ENCODE measurements at places on chromosomes 3 and 15.

GRCh38 chr3:67916353-67916752 is 261.9 kb upstream of the SUCLG2 start:
- no peak for DNase-seq

DNA sequence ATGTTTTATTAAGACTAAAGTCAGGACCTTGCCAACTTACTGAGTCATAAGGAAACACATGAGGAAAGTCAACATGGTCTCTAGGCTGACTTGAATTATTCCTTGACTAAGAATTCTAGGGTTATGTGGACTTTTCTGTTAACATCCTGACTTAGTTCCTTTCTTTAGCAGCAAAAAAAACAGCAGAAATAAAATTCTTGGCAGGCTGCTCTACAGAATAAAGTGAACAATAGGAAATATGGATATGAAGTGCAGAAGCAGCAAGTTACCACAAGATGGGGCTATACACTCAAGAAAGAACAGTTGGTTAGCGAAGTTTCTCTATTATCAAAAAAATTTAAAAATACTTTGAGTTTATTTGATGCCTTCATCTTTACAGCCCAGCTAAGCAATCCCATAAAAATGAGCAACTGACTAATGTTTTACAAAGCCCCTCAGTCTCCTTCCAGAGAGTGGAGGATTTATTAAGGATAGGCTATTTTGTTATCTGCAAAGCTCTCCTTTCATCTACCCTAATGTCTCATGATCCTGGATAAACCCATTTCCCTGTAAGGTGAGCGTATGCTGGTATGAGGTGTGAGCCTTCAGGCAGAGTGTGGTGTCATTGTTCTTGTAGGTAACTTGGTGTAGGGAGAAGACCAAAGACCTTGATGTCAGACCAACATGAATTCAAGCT is 23.1 kb upstream of the MCCC1 start:
- no peak for DNase-seq

DNA sequence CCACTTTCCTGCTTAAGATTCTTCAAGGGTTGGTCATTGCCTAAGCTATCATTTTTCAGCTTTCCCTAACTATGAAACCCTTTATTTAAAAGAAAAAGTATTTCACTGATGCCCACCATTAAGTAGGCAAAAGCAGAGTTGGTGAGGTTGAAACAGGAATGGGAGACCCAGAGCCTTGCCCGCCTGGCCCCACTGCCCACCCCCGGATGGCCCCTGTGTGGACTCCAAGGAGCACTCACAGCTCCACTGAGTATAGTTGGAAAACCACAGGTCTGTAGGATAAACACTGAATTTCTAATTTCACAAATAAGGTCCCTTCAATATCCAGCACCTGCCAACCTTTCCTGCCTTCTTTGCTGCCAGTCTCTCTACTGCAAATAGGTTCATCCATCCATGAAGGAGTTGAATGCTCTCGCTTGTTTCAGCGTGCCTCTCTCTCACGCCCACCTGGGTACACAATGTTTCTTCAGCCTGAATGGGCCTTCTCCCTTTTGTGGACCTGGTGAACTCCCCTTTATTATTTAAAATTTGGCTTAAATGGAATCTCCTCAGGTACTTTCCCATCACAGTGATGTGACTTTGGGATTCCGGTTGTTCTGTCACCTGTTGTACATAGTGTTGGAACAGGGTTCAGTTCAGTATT is 8.7 kb upstream of the ACAP2 start:
- DNase-seq: no peak

GRCh38 chr3:64343689-64344430 is 118.6 kb upstream of the PRICKLE2 start:
- DNase-seq: no peak

GRCh38 chr15:58918239-58918638 is 15.2 kb downstream of the SLTM start:
- no peak for DNase-seq

GRCh38 chr3:54056521-54056920 is 65.8 kb upstream of the CACNA2D3 start:
- no peak for DNase-seq

DNA sequence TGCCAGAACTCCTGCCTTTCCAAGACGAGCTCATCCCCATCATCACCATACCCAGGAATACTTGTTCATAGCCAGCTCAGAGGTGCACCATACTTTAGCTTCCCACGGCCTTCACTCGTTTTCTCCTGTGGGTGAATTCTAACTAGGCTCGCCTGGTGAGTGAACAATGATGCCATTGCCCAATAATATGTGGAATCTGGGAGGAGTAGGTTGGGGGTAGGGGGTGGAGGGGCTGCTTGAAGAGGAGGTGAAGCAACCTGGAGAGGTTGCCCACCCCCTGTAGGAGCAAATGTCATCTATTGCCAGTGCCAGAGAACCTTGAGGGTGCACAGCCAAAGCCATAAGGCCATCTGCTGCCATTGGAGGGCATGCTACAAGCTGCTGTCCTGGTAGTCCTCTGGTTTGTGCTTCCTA is 592 bp upstream of the ZNF445 start:
- no peak for DNase-seq

DNA sequence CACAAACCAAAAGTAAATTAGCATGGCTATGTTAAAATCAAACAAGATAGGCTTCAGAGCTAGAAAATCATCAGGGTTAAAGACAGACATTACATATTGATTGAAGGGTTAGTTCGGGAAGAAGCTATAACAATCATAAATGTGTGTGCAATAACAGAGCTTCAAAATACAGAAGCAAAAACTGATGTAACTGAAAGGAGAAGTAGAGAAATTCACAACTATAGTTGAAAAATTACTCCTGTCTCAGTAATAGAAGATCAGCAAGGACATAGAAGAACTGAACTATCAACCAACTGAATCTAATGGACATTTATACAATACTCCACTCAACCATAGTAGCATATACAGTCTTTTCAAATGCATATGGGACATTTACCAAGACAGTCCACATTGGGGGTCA is 59.4 kb downstream of the MCTP2 start:
- no peak for DNase-seq

GRCh38 chr15:64806509-64806908 is 18.9 kb downstream of the PIF1 start:
- no peak for DNase-seq

- no peak for DNase-seq
Measured at GRCh38 chr3:59514865-59515482, 465.1 kb upstream of the CFAP20DC start.
